A549 treated with dexamethasone at 1 μM for 4 hours (cell line): ENCODE measurements at places on chromosomes 1 and 21. TPM values are rescaled to one million over a fixed set of nuclear protein-coding genes. Genes with fewer than 3 reads are reported as not detected.

TSACC gene
- 2.2 to 3.0 TPM (median 2.5 TPM) in 5 replicates for total RNA-seq

GUCA2A gene
- not detected in 5 replicates for total RNA-seq

ZNF648 gene
- total RNA-seq: not detected in 5 replicates

S1PR1 gene
- total RNA-seq: 0.16 to 0.43 TPM (median 0.22 TPM) in 5 replicates

ACTL8 gene
- total RNA-seq: 1.5 to 1.8 TPM (median 1.7 TPM) in 5 replicates

NKAIN1 gene
- total RNA-seq: 1.0 to 1.4 TPM (median 1.1 TPM) in 5 replicates

UBL4B gene
- total RNA-seq: not detected in 5 replicates

CHAF1B gene
- total RNA-seq: 11.8 to 13.4 TPM (median 12.5 TPM) in 5 replicates
